Tongue (tissue), 3 donors: ENCODE measurements at places on chromosomes 1 and 21. TPM values are rescaled to one million over a fixed set of nuclear protein-coding genes. Genes with fewer than 3 reads are reported as not detected.

GRCh38 chr1:220680085-220680687, 10.0 kb upstream of the C1orf115 start:
- peak; percentile 56 for DNase-seq

GRCh38 chr1:97017895-97018294, 296.3 kb downstream of the PTBP2 start:
- no peak for DNase-seq

DNA sequence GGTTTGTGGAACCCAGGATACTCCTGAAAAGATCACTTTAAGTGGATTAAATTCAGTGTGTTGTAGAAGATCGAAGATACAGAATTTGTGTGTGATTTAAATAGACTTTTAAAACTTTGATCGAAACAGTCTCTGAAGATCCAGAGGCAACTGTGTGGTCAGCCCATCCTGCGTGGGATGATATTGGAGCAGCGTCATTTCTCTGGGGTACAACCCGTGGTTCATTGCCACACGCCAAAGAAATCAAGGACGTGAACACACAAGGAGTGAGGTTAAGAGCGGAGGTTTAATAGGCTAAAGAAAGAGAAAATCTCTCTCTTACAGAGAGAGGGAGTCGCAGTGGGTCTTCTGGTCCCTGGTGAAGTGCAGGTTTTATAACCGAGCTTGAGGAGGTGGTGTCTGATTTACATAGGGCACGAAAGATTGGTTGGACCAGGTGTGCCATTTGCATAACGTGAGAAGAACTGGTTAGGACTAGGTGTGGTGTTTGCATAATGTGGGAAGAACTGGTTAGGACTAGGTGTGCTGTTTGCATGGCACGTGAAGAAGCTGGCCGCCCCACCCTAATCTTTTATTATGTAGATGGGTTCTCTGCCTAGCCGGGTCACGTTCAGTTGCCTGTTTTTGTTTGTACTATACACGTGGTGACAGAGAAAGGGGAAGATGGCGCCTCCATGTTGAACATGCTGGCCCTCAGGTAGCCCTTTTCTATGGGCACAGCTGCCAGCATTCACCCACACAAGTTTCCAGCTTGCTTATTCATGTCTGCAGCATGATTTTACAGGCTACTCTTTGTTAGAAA, 82.3 kb downstream of the ADSS2 start:
- peak; percentile 36 for DNase-seq

DNA sequence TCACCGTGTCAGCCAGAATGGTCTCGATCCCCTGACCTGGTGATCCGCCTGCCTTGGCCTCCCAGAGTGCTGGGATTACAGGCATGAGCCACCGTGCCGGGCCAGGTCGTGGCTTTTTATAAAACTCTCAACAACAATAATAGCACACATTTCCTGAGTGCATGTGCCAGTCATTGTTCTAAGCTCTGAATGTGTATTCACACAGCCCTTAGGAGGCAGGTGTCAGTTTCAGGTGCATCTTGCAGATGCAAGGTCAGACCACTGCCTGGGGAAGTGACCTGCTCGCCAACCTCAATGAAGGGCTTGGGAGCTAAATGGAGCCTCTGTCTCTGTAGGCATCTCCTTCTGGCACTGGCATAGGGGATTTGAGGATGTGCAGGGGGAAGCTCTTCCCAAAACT, 1.6 kb upstream of the LEFTY2 start:
- no peak for DNase-seq

- no peak for DNase-seq
These were observed 44.9 kb downstream of the COL18A1 start for GRCh38 chr21:45449658-45450422.

- DNase-seq, result peak; percentile 5
These were observed 34.4 kb downstream of the MAP3K21 start for GRCh38 chr1:233361876-233362275.

DNA sequence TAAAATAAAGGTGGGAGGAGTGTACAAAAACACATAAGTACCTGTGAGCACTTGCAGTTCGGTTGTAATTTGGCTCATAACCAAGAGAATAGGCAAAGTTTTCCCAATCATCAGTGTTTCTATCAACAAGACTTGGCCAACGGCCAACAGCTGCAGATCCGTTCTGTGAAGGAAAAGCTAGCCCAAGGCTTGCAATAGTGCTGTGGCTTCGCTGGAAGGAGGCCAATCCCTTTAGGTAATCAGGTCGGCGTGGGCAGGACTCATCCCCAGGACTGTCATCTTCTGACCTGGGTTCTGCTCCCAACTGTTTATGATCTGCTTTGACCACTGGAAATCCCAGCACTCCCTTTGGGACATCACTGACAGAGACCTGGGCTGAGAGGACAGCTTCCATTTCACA, 107.8 kb downstream of the LYST start:
- no peak for DNase-seq

DNA sequence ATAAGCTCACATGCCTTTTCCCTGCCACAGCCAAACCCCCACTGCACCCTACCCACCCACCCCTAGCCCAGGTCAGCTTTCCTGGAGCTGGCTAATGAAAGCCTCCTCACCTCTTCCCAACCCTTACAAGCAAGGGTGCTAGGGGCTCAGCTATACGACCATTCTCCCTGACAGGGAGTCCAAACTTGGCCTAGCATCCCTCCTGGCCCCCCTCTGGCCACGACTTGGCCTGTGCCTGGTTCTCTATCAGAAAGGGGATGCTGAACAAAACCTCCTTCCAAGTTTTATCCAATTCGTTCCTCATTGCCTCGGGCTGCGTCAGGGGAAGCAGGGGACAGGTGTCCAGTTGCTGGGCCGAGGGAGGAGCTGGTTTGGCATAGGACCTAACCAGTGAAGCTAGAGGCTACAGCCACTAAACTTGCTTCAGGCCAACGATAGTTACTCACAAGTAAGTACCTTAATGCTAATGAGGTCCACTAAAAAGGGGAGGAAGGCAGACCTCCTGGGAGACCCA, 8.6 kb downstream of the TMEM81 start:
- DNase-seq, result no peak

- DNase-seq, result no peak
These were observed 111.9 kb upstream of the C21orf91 start for GRCh38 chr21:17931080-17931479.

DNA sequence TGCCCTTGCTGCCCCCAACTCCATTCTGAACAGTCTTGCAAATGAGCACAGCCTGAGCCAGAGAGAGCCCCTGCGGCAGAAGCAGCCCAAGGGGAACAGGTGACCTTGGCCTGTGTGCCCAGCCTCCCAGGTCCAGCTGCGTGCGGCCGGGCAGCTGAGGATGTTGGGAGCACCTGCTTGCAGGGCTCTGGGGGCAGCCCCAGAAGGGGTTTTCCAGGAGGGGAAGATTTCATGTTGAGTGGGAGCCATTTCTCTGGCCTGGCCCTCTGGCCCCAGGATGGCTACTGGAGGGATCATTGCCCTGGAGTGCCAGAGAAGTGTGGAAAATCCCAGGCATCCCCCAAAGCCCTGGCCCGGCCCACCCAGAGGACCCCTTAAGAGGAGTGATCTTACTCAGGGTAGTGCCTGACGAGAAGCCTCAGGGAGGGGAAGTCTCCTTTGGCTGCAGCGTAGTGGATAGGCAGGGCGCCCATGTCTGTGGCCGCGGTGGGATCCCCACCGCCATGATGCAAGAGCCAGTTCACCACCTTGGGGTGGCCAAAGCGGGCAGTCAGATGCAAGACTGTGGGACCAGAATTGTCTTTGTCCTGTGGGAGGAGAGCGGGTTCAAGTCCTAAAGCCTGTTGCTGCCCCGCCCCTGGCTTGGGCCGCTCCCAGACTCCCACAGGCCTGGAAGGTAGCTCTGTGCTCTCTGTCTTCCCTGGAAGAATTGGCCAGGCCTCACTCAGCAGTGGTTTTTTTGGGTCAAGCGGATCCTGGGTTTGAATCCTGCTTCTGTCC, 20.6 kb upstream of the RNU1-4 start:
- DNase-seq, result no peak

DNA sequence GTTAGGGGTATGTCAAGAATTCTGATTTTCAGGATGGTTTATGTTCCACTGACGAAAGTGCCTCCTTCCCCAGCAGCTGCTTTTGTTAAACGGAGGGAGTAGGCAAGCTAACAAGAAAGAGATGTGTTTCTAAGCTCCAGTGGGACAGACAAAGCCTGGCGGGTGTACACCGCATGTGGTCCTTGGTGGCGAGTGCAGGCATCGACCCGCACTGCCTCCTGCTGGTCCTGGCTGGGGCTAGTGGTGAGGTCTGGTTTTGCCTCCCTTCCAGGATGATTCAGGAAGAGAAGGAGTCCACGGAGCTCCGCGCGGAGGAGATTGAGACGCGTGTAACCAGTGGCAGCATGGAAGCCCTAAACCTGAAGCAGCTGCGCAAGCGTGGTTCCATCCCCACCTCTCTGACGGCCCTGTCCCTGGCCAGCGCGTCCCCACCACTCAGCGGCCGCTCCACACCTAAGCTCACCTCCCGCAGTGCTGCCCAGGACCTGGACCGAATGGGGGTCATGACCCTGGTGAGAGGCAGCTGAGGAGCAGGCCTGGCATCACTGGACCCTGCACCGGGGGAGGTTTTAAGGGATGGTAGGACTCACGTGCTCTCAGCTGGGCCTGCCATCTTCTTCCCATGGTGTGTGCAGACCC, 29.0 kb downstream of the PPFIA4 start:
- DNase-seq, result no peak

- DNase-seq, result no peak
These were observed 326.2 kb downstream of the DUSP10 start for GRCh38 chr1:221415651-221416050.

- DNase-seq, result peak; percentile 83
These were observed 315.6 kb downstream of the NFIA start for GRCh38 chr1:61397935-61398334.

ESRRG gene
- total RNA-seq, result 43.2 TPM

C1orf185 gene
- not detected for total RNA-seq

CD34 gene
- 57.5 TPM for total RNA-seq

ENAH gene
- 107 TPM for total RNA-seq

S100A7A gene
- not detected for total RNA-seq

SYCP1 gene
- total RNA-seq, result not detected
